Melanocyte of skin (primary cell): ENCODE measurements at places on chromosomes 11 and 22. TPM values are rescaled to one million over a fixed set of nuclear protein-coding genes. Genes with fewer than 3 reads are reported as not detected.

Gene PDE2A
- total RNA-seq = 1.2 and 2.0 TPM in 2 replicates

Gene USP2
- 0.73 and 1.0 TPM in 2 replicates for total RNA-seq

Gene RFPL3
- total RNA-seq = not detected in 2 replicates

Gene OR51I1
- total RNA-seq = not detected in 2 replicates
